Posterior vena cava (tissue), 2 donors: ENCODE measurements at places on chromosomes 13 and 19.

GRCh38 chr19:45146251-45146650, 14.5 kb downstream of the NKPD1 start:
- no peak for DNase-seq

- DNase-seq = no peak
These were observed 106.1 kb downstream of the RGCC start for GRCh38 chr13:41563341-41563983.

GRCh38 chr13:72686766-72687165, 40.7 kb downstream of the MZT1 start:
- DNase-seq = no peak

DNA sequence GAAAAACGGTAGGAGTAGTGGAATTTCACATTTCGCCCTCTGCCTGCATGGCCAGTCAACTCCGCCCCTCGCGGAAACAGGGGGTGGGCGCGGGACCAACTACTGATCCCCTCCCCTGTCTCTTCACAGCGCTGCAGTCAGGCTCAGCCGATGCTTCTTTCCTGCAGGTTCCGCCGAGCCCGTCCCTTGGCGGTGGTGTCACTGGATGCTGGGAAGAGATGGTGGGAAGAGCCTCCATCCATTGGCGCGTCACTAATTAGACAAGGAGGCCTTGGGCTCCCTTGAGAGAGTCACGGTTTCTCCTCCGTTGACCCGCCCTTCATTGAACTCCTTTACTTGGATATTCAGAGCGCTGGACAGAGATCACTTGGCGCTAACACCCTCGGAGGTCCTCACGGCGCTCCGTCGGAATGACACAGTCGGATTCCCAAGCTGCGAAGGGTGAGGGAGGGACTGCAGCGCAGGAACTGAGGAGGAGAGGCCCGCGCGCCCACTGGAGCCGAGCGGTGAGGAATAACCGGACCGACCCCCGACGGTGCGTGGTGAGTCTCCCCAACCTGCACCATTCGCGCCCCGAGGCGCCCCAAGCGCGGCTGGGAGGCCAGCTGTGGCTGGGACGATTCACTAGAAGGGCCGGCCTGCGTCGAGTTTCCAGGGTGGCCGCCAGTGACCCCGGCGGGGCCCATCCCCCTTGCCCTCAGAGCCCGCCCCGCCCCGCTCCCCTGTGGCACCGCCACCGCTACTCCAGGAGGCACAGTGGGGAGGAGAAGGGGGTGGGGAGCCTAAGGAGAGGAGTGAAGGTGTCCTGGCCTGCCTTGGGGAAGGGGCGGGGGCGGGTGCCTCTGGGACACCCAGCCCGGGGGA, 11.2 kb upstream of the CEACAM21 start:
- DNase-seq = no peak

DNA sequence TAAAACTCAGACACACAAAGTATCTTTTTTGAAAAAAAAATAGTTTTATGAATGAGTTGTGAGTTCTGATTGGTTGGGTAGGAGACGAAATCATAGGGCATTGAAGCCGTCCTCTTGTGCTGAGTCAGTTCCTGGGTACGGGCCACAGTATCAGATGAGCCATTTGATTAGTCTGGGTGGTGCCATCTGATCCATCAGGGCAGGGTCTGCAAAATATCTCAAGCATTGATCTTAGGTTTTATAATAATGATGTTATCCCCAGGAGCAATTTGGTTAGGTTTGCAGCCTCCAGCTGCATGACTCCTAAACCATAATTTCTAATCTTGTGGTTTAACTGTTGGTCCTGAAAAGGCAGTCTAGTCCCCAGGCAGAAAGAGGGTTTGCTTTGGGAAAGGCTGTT, 1310.6 kb downstream of the SLITRK1 start:
- DNase-seq = no peak

- DNase-seq = no peak
These were observed 1783.9 kb upstream of the PCDH20 start for GRCh38 chr13:63199508-63199907.

- no peak for DNase-seq
These were observed 167.7 kb downstream of the MZT1 start for GRCh38 chr13:72559716-72560115.

- no peak for DNase-seq
These were observed 209.6 kb upstream of the SOX1 start for GRCh38 chr13:111857336-111857735.

- DNase-seq = peak; percentile 84
These were observed 49.5 kb downstream of the RFX2 start for GRCh38 chr19:6060600-6061375.

- no peak for DNase-seq
These were observed 783.3 kb upstream of the ATXN8OS start for GRCh38 chr13:69324090-69324886.

GRCh38 chr19:41408256-41408655, 10.6 kb downstream of the BCKDHA start:
- DNase-seq = no peak
